ENCODE measurements at places on chromosomes 4 and X.
A peak's percentile ranks its signal among the peaks of the same experiment; 100 is the strongest.

DNA sequence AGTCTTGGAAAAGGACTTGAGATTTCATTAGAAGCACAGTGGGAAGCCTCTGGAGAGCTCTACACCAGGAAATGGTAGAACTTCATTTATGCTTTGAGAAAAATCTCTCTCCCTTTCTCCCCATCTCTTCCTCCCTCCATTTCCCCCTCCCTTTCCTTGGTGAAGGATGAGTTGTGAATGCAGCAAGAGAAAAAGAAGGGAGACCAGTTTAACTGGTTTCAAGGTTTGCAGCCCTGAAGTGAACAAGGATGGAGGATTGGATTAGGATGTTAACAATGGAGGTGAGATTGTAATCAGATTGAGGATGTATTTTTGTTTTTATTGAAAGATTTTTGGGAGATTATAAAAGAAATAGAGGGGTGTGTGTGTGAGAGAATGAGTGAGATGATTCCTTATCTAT lies 99.5 kb downstream of the ANK2 start:
- DNase-seq = no peak

DNA sequence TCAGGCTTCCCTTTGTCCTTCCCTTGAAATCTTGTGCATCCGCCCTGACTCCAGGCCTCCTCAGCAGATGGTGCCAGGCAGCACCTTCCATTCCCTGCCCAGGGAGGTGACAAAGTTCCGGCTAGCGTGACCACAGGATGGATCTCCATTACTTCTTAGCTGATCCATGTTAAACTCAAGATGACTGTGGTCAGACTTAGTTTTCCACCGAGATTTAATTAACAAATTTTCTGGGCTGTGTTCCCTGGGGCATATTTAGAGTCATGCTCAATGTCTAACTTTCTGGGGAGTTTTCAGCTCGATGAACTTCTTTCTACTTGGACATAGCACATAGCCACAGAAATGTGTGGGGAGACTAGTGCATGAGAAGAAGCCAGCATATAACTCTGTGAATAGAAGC lies 215.1 kb upstream of the SFRP2 start:
- no peak for DNase-seq

- DNase-seq = no peak
These were observed 191.0 kb downstream of the SLC7A11 start for GRCh38 chr4:138051157-138051556.

- DNase-seq = no peak
These were observed 22.8 kb downstream of the USP38 start for GRCh38 chr4:143207555-143207954.

DNA sequence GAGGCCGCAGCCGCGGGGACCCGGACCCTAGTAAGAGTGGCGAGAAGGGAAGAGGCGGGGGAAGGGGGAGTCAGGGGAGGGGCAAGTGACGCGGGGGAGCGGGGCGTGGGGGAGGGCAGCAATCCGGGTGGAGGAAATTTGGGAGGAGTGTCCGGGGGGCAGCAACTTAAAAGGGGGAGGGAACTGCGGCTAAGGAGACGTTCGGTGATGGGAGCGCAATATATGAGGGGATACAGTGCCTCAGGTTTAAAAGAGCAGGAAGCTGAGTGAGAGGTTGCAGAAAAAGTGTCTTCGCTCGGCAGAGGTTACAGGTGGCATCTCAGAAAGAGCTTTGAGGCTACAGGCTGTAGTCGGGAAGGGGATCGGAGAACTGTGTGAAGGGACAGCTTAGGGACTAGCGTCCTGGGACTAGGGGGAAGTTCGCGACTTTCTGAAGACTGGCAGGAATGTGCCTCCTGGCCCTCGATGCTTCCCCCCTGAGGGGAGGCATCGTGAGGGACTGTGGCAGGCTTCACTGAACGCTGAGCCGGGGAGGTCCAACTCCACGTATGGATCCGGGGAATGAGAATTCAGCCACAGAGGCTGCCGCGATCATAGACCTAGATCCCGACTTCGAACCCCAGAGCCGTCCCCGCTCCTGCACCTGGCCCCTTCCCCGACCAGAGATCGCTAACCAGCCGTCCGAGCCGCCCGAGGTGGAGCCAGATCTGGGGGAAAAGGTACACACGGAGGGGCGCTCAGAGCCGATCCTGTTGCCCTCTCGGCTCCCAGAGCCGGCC lies 519 bp downstream of the FOXO4 start:
- DNase-seq = no peak

GRCh38 chr4:118983293-118983692 lies 94.6 kb downstream of the SYNPO2 start:
- no peak for DNase-seq

DNA sequence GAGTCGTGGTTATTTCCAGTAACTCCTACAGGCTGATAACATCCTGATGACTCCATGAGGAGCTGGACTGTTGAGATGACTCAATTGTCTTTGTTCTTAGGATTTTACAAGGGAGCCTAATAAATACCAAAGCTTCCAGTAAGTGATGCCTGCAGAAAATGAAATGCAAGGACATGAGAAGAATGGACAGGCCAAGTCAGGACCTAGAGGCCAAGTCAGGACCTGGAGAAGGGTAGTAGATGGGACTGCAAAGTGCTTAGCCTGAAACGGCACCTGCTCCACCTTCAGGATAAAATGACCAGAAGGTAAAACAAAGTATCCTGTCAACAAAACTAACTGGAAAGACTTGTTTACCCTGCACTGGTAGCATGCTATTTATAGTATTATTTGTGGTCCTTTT lies 6.4 kb upstream of the SLC10A6 start:
- no peak for DNase-seq

DNA sequence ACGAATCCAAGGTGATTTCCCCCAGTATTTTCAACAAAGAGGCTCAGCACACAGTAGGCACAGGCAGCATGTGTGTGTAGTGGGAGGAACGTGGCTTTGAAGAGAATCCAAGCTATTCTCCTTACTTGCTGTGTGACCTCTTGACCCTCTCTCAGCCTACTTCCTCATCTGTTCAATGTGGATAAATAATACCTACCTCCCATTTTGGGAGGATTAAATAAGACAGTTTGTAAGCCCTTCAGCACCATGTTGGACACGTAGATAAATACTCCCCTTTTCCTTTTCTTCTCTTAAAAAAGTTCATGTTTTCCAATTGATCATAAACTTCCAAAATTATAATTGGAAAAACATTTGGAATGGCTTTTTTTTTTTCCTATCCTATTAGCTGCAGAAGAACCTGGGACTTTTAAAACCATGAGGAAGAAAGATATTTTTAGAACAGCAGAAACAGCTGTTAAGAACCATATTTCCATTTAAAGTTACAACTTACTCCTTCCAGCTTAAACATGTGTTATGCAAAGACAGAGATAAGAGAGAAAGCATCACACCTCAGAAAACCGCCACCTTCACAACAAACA lies 56.1 kb upstream of the TMEM131L start:
- no peak for DNase-seq

- DNase-seq = no peak
These were observed 67.4 kb downstream of the APBB2 start for GRCh38 chr4:41146716-41147506.

DNA sequence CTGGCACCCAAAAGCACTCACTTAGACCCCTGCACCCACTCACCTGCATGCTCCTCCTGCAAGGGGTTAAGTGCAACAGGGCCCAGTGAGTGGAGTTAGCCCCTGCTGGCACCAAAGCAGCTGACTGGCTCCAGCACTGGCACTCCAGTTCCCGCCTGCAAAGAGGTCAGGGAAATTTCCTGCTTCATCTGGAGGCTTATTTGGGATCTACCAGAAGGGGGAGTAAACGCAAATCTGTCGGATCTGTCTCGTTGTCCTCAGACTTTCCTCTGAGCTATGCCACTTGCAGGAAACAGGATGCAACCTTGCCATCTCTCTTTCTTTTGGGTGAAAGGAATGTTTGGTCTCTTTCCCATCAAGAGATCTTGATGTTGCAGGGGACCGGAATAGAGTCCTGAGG lies 435.6 kb downstream of the PCDH10 start:
- peak; percentile 12 for DNase-seq

GRCh38 chrX:13699183-13699826 lies 10.4 kb downstream of the RAB9A start:
- no peak for DNase-seq

DNA sequence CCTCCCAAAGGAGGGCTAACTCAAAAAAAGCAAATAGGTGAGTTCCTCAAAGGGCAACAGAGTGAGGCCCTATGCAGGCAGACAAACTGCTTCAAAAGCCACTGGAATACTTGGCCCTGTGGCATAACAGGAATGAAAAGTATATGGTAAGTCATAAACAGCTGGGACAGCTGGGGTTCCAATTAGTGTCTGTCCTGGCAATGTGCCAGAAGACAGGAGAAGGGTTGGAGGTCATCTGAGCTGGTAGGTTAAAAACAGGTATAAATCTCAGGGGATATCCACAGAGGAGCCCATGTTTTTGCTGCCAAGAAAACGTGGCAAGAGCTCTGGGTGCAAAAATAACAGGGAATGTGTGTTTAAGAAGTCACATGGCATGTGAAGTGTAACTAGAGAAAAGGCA lies 111.6 kb downstream of the APOOL start:
- DNase-seq = no peak

DNA sequence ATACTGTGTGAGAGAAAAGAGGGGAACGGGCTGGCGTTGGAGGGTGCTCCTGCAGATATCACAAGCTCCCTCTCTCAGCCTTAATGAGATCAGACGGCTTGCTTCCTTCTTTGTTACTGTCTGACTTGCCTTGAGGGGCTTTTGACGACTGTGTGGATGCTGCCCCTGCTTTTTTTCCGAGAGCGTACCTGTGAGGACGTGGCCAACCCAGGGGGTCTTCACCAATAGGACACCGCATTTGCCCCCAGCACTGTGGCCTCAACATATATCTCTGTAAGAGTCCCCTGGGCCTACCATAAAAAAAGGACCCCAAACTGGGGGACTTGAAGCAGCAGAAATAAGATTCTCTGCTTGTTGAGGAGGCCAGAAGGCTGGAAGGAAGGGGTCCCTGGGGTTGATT lies 143.9 kb downstream of the SHOX start:
- DNase-seq = no peak

GRCh38 chr4:11228530-11228929 lies 200.2 kb downstream of the HS3ST1 start:
- no peak for DNase-seq

DNA sequence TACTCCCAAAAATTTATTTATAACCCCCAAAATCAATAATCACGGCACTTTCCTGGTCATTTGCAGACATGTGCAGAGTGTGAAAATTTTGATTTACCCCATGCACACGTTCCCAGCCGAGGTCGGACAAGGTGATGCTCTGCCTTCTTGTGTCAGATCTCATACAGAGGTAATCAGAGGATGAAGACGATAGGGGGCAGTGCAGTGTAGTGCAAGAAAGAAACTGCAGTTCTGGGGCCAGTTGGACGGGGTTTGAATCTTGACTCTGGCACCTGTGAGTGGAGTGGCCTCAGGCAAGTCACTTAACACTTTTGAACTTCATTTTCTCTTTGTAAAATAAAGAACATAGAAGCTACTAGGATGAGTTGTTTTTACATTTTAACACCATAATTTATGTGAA lies 88.4 kb downstream of the FRMPD3 start:
- DNase-seq = peak; percentile 25

GRCh38 chrX:9670136-9670814 lies 95.4 kb downstream of the GPR143 start:
- DNase-seq = no peak

GRCh38 chrX:56802921-56803849 lies 74.1 kb downstream of the NBDY start:
- peak; percentile 28 for DNase-seq

DNA sequence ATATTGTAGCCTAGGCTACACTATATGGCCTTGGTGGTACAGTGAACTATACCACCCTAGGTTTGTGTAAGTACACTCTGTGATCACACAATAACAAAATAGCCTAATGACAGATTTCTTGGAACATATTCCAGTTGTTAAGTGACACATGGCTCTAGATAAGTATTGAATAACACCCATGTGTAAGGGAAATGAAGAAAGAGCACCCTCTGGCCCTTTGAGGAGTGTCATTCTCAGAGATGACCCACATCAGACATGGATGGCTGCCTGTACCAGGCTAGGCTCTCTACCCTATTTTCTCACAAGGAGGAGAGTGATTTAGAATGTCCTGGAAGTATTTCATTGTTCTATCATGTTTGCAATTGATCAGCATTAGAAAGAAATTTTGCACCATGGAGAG lies 61.7 kb downstream of the HAND2 start:
- no peak for DNase-seq

DNA sequence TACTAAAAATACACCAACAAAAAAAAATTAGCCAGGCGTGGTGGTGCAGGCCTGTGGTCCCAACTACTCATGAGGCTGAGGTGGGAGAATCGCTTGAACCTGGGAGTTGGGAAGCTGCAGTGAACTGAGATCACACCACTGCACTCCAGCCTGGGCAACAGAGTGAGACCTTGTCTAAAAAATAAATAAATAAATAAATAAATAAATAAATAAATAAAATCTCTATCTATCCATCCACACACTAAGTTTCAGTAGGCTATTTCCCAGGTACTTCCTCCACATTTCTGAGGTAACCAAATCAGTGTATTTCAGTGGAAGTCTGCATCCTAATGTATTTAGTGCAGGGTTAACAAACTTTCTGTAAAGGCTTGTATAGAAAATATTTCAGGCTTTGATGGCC lies 10.9 kb downstream of the ABRAXAS1 start:
- no peak for DNase-seq

GRCh38 chrX:103517246-103517645 lies 2.0 kb downstream of the RAB40A start:
- no peak for DNase-seq

DNA sequence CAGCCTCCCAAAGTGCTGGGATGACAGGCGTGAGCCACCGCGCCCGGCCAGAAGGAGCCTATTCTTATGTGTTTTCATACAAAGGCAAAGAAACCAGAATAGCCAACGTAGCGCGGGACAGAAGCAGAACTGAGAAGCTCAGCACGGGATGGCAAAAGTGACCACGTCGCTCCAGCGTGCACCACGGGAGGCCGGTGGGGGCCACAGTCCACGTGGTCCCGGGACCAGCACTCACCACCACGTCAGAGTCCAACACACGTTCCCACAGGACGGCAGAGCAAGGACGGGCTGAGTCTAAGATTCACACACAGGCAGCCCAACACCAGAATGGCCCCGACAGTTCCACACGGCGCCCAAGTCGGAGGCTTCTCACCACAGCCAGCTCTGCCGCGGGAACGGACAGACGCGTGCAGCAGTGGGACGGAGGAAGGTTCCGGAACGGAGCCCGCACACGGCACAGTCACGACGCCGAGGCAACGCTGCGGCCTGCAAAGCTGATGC lies 18.8 kb upstream of the GTPBP6 start:
- no peak for DNase-seq

DNA sequence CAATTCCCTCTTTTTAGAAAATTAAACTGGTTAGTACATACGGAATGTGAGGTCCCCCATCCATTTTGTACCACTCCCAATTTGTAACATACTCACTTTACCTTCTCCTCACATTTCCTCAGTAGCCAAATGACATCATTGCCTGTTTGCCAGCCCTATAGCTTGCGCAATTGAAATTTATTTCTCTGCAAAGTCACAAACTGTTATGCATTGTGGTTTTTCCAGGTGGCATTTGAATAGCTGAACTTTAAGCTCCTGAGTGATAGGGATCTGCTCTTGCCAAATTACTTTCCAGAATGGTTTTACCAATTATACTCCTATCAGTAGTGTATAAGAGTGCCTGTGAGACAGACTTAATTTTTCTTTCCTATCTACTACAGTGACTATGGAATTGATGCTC lies 7.7 kb downstream of the COL4A5 start:
- DNase-seq = no peak
